ENCODE measurements at places on chromosomes 4 and X. TPM values are rescaled to one million over a fixed set of nuclear protein-coding genes. Genes with fewer than 3 reads are reported as not detected.

The HDAC8 gene
- 19.3 TPM for polyA plus RNA-seq

The HDAC6 gene
- 16.8 TPM for polyA plus RNA-seq

The CCDC120 gene
- polyA plus RNA-seq, result 12.6 TPM

The PPEF2 gene
- not detected for polyA plus RNA-seq

The FGF13 gene
- not detected for polyA plus RNA-seq

The CT45A8 gene
- not detected for polyA plus RNA-seq

The CRMP1 gene
- polyA plus RNA-seq, result 0.03 TPM

The DCAF12L2 gene
- not detected for polyA plus RNA-seq

The GAGE12F gene
- not detected for polyA plus RNA-seq

The CD99 gene
- 91.6 TPM for polyA plus RNA-seq

The TIGD4 gene
- polyA plus RNA-seq, result 0.17 TPM

The WWC2 gene
- polyA plus RNA-seq, result 9.1 TPM

The PPID gene
- polyA plus RNA-seq, result 15.1 TPM

The HADH gene
- polyA plus RNA-seq, result 42.9 TPM

The ARR3 gene
- polyA plus RNA-seq, result not detected

Data from mammary epithelial cell (primary cell).